ENCODE measurements at places on chromosomes 13 and 19.

GRCh38 chr13:103694471-103694870 is 628.3 kb upstream of the SLC10A2 start:
- peak; percentile 7 for DNase-seq

GRCh38 chr19:46555628-46556280 is 45.4 kb upstream of the CALM3 start:
- DNase-seq = no peak

DNA sequence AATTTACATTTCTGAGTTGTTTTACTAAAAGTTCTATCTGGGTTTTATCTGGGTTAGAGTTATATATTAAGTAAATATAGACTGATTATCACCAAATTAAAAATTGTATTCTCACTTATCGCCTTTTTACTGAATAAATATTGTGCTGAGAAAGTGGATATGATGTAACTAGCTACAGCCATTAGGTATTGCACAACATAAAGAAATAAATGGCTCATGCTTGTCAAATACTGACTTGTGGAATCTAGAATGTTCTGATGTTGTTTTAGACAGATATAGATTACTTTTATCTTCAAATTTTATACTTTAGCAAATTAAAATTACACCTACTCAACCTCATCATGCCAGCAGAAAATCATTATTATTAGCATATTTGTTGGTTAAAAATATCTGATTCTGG is 1277.1 kb upstream of the MIR17HG start:
- no peak for DNase-seq

GRCh38 chr19:47531640-47532387 is 17.0 kb upstream of the NAPA start:
- no peak for DNase-seq

- no peak for DNase-seq
These were observed 121.0 kb downstream of the PCDH20 start for GRCh38 chr13:61294467-61295191.

GRCh38 chr19:36436531-36436930 is 18.1 kb upstream of the ZFP82 start:
- DNase-seq = no peak

Data from body of pancreas (tissue), 4 donors.